Activated naive CD4-positive, alpha-beta T cell treated with anti-CD3 and anti-CD28 coated beads for 36 hours (primary cell): ENCODE measurements at places on chromosomes 13 and 19. TPM values are rescaled to one million over a fixed set of nuclear protein-coding genes. Genes with fewer than 3 reads are reported as not detected.

The VAV1 gene
- 103 TPM for total RNA-seq

GRCh38 chr19:33163481-33163880 is 30.6 kb upstream of the LRP3 start:
- no peak for DNase-seq

The SIGLEC5 gene
- total RNA-seq = not detected

The ZNF460 gene
- 63.3 TPM for total RNA-seq
